ENCODE measurements at places on chromosomes 5 and 9.

DNA sequence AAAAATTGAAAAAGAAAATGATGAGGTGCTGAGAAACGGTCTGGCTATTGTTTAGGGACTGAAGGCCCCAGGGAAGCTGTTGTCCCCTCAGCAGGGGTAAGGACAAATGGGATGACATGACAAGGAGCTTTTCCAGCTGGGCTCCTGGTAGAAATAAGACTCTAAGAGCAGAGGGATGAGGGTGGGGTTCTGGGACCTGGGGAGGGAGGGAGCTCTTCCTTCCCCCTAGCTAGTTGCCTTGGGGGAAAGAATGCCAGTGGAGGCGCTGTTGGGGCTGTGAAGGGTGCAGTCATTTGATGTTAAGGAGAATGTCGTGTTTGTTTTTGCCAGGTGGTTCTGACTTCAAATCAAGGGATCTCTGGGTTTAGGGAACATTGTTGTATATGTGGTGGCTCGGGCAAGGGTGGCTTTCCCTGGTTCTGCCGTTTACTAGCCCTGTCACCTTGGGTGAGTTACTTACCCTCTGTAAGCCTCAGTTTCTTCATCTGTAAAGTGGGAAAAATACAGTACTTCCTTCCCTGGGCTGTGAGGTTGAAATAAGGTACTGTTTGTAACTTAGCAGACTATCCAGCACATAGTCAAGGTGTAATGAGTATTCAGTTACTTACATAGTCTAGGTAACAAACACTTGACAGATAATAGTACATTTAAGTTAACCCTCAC, 47.8 kb downstream of the WWC1 start:
- no peak for DNase-seq

- DNase-seq: no peak
Measured at GRCh38 chr9:108105885-108106284, 616.3 kb upstream of the KLF4 start.

DNA sequence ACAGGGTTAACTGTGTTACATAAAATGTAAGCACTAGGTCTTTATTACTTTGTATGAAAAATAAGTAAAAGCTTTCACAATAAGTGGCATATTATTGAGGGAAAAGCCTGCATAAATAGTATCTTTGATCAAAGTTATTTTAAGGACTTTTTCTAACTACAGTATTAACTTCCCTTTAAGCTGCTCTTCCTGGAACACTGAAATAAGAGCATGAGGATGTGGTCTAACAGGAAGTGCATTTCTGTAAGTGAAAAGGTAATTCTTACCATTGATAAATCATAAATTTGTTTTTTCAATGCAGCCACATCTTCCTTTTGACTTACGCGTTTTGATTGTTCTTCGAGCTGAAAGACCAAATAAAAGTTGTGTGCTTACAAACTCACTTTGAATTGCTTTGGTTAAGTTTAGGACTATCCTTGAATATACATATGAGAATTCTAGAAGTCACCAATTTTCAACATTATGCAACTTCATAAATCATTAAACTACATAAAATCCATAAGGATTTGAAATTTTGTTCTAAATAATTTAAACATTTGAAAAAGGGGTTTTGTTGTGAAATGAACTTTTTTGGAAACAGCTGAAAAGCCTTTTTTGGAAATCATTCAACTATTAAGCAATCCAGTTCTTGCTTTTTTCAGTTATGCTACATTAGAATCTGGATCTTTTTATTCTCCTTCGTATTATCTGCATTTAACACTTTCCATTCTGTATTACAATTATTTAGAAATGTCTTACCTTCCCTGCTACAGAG, 50.6 kb downstream of the RASEF start:
- DNase-seq: no peak

DNA sequence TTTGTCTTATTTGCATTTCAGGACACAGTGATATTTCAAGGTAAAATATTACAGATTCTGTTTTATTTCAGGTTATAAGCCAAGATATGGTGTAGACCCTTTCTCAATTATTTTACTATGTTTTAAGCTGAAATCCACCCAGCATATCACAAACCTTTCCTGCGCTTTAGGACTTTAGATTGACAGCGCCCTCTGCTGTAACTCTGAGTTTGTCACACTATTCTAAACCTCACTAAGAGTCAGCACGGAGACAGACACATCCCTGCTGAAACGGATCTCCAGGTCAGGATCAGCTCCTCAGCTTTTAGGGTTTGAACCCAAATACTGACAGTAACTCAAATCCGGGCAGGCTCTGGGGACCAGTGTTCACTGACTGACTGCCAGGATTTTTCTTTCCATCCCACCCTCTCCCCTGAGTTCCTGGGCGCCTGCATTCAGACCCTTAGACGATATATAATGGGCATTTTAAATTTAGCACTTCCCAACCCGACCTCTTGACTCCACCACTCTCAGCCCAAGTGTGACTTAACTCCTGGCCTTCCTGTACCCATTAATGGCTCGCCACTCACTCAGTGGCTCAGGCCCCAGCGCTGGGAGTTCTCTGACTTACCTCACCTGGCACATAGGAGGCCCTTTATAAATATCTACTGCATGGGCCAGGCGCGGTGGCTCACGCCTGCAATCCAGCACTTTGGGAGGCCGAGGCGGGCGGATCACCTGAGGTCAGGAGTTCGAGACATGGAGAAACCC, 33.5 kb downstream of the TLX3 start:
- DNase-seq: no peak

DNA sequence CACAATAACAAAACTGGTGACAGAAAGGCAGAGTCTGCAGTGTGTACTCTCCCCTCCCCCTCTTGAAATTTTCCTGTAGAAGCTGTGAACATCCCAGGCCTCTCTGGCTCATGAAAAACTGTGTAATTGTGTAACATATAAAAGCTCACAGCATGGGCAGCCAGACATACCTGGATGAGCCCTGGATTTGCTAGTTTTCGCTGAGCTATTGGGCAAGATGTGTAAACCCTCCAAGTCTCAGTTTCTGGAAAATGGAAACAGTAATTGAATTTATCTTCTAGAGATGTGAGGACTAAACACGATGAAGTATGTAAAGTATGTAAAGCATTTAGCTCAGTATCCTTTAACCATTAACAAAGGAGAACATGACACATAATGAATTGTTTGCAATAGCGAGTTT, 143.2 kb upstream of the ANKH start:
- DNase-seq: no peak

DNA sequence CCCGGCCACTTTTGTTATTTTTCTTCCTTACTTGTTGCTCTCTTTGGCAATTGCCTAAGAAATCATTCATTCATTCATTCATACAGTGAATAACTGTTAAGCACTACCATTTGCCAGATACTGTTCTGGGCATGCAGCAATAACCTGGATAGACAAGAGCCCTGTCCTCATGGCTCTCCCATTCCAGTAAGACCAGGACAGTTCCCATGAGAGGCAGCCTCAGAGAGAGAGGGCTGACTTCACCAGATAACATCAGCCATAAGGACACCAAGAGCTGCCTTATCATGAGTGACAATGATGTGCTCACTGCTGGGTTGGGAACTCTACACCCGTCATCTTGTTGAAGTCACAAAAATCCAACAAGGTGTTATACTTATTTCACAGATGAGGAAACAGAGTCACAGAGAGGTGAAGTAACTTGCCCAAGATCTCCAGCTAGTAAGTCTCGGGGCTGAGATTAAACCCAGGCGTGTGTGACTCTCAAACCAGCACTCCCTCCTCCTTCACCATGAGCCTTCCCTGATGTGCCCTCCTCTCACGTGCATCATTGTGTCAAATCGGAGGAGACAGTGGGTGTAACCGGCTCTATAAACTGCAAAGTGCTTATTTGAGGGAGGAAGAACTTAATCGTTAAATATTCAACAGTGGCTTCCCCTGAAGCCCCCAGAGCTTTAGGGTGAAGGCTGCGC, 61.1 kb upstream of the TBC1D2 start:
- no peak for DNase-seq

DNA sequence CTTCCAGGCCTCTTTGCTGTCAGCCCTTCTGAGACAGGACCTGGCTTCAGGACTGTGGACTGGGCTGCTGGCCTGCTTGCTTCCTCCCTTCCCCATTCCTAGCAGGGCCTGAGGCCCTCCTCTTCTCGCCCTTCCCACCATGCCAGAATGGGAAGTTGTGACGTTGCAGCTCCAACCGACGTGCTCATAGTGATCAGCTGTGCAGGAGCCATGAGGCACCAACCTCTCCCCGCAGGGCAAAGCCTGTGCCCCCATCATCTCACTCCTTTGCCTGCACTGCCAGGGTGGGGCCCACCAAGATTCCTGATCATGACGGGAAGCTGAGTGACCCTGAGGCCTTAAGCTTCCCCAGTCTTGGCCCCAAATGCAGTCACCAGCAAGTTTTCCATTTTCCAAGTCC, 45.1 kb upstream of the GARNL3 start:
- DNase-seq: no peak

GRCh38 chr9:79254900-79255650, 316.7 kb upstream of the TLE4 start:
- no peak for DNase-seq

- DNase-seq: no peak
Measured at GRCh38 chr9:134841180-134841904, 39.3 kb upstream of the FCN2 start.

DNA sequence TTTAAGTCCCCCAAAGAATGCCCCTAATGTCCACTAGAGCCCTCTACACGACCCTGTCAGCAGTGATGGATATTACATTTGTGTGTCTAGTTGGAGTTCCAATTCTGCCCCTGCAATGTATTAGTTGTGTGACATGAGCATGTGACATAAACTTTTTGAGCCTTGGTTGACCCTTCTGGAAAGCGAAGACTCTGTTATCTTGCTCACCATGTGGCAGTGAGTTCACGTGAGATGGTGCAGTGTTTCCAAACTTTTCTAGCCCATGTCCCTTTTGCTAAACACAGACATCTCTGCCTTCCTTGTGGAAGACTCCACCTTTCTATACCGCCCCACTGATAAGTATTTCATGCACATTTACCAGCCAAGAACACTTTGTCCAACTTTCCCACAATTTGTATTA, 87.0 kb upstream of the BOD1 start:
- DNase-seq: no peak

DNA sequence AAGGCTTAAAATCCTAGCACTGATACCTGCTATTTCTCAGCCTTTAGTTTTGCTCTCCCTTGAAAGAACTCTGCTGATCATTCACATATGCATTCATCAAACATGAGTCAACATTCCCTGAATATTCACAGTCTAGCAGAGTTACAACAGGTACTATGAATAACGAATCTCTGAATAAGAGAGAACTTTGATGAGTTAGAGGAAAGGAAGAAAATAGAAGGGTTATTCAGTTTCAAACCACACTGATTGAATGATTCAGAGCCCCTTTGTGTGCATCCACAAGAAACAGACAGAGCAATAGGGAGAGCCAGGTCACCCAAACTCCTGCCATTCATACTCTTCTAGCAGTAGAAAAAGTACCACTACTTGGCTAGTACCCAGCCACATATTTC, 36.0 kb downstream of the FOXD1 start:
- DNase-seq: no peak

DNA sequence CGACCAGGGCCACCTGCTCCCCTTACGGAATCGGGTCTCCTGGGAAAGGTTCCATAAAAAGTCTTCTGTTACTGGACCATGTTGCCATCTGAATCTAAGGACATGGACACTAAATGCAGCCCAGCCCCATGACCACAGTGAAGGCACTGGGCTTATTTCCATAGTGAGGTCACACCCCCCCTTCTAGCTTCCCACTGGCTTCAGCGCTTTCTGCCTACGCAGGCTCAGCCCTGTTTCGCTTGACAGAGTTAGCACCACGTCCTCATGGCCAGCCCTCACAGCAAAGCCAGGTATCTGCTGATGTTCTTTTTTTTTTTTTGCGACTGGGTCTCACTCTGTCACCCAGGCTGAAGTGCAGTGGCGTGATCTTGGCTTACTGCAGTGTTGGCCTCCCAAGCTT, 14.1 kb downstream of the UCK1 start:
- no peak for DNase-seq

- DNase-seq: no peak
Measured at GRCh38 chr9:85332487-85332886, 409.3 kb downstream of the AGTPBP1 start.

DNA sequence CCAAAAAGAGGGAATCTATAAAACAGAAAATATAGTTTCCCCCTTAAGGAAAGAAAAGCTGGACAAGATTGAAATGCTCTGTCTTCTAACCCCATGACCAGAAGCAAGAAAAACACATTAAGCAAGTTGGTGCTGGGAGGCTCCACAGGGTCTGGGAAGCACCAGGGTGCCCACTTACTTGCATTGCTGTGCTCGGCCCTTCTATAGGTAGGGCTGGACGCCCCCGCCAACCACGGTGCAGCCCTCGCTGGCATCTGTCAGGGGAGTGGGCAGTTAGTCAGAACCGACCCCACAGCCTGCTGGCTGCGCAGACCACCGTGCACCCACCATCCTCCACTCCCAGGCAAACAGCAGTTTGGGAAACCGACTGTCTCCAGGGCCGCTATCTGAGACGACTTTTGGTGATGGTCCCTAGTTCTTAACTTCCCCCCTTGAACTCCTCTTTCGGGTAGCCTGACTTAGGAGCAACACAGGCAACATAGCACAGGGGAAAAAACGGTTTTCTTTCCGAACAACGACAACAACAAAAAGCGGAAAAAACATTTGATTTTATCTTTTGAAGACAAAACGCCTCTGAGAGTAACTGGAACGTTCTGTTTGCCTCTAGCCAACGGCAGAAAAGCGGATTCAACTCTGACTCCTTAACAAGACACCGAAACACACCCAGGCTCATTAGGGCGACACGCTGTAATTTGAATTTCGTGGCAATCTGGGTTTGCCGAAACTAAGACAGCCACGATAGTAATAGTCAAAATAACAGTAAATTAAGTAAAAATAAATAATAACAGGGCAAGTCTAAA, 3.9 kb downstream of the IRX2 start:
- no peak for DNase-seq

DNA sequence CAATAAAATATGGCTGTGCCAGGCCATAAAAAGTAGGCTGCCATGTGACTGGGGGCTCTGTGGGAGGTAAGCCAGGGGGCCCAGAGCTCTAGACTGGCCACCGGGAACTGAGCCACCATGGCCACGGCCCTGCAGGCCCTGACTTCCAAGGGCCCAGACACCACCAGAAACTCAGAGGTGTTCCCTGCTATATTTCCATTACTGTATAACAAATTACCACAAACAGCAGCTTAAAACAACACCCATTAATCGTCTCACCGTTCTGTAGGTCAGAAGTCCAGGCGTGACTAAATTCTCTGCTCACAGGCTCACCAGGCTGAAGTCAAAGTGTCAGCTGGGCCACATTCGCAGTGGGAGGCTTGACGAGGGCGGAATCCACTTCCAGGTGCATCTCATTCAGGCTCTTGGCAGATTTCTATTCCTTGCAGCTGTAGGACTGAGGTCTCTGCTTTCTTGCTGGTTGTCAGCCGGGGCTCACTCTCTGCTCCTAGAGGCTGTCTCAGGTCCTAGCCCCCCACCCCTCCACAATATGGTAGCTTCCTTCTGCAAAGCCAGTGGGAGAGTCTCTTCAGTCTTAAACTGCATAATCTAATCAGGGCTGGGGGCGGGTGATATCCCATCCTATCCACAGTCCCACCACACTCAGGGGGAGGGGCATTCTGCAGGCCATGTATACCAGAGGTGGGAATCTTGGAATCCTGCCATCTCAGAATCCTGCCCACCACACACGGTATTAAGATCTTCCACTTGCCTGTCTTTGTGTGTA, 125.4 kb downstream of the C5orf15 start:
- no peak for DNase-seq
